Stimulated activated CD8-positive, alpha-beta memory T cell treated with anti-CD3 and anti-CD28 coated beads, Interleukin-4, amount 100 ng/mL, for 1 hour (primary cell): ENCODE measurements at places on chromosomes 6 and 20.

GRCh38 chr6:28807682-28808280, 116.0 kb downstream of the TRIM27 start:
- DNase-seq: no peak

GRCh38 chr6:47146431-47147174, 104.5 kb upstream of the ADGRF1 start:
- no peak for DNase-seq

DNA sequence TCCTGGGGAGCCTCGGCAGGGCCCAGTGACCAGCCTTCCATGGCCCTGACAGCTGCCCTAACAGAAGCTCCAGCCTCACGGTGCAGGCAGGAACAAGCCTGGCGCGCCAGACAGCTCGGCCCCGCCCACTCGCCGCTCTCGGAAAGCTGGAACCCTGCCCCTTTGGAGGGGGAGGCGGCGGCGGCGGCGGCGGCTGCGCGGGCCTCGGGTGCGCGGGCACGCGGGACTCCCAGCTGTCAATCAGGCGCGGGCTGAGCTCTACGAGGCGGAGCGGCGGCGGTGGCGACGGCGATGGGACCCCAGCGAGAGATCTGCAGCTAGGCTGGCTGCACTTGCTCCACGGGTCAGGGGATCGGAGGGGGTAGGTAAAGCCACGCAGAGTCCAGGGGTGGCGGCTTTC, at the start of gene NRSN1:
Gene NRSN1, plus strand, starts transcription at position 236 of the 400 bp plus-strand sequence. CDS start 8,113 bp downstream, outside the sequence.
- no peak for DNase-seq

DNA sequence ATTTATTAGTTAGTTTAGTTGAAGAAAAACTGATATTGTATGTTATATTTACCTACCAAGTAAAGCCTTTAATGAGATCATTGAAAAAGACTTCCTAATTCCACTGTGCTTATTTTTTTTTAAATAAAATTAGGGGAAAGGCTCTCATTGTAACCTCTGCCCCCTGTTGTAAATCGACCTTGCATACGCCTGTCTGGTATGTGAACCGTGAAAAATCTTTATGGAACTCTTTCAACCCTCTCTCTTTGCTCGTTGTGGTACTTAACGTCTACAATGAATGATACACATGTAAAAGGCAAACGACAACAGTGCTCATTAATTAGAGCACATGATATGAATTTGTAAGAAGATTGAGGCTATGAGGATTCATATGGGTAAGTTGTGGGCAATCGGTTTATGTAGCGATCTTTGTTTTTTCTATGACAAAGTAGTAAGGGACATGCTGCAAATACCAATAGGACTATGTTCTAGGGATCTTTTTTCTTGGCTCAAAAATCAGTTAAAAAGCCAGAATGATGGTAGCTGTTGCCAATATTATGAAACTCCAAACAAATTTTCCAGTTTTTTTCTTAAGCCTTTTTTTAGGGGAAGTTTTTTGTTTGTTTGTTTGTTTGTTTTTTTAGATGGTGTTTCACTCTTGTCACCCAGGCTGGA, 119.0 kb upstream of the MCHR2 start:
- no peak for DNase-seq

DNA sequence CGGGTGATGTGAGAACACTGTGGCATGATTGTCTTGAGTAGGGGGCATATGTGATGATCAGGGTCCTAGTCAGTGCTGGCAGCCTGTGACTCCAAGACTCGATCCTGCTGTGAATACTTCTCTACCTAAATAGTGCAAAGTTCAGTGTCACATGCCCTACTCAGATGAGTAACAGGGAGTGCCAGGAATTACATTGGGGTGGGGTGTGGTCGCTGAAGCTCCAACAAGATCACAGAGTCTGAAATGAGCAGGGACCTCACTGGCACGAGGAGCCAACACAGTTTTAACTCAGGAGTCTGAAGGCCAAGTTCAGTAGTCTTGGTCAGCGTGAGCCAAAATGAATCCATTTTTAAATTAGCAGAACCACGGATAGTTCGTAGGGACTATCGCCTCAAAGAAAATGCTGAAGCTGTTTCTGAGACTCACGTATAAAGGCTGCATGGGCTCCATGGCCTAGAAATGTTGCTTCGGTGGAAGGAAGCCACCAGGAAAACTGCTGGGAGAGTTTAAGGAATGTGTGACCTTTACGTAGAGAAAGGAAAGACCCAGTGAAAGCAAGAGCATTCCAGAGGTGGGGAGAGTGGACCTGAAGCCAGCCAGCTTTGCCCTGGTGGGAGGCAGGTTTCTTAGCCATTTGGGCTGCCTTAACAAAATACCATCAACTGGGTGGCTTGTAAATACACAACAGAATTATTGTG, 72.2 kb downstream of the RPP40 start:
- no peak for DNase-seq

- no peak for DNase-seq
These were observed 60.0 kb upstream of the TNFAIP3 start for GRCh38 chr6:137806914-137807682.

DNA sequence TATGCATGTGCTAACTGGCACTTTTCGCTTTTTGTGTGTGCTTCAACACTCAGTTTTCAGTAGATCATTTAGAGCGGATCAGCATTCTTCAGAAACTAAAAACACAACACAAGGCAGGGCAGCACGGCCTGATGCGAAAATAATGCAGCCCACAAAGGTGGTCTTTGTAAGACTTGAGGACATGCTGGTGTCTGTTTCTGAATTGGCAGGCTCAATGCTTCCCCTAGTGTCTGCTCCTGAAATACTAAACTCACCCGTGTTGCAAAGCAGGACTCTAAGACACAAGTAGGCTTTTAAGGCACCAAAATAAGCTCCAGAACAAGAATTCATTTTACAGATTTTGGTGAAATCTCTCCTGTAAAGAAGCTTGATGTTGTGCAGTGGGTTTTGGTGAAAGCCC, 676.5 kb downstream of the TENT5A start:
- no peak for DNase-seq

DNA sequence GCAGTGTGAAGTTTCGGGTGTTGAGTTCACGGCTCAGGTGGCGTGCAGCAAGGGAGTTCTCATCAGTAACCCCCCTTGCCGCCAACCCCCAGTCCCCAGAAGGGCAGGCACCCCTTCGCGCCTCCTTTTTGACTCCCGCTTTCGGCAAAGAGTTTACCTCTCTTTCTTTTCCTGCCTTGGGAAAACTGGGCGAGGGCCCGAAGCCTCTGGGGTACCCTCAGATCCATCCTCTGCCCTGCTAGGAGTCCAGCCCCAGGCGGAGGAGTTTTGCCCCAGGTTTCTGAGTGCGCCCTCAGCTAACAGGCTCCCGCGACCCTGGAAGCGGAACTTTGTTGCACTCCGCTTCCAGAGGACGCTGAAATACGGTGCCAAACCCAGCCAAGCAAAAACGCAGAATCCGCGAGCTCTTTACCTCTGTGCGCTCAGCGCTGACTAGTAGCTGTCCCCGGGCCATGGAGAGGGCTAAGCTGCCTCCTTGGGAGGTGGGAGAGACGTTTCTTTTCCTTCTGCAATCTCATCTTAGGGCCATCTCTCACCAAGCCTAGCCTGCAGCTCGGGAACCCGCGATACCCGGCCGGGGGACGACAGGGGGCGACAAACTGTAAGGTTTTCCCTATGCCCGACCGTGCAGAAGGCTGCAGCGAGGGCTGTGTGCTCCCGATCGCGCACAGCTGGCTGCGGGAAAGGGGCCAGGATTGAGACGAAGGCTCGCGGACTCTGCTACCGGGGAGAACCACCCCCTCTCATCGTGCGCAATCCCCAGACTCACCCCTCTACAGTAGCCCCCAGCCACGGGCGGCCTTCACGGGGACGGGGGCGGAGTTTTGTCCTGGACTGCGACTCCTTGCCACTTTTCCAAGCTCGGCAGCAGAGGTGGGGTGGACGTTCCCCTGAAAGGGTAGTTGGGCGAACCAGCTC, 2.7 kb upstream of the PAX1 start:
- no peak for DNase-seq

DNA sequence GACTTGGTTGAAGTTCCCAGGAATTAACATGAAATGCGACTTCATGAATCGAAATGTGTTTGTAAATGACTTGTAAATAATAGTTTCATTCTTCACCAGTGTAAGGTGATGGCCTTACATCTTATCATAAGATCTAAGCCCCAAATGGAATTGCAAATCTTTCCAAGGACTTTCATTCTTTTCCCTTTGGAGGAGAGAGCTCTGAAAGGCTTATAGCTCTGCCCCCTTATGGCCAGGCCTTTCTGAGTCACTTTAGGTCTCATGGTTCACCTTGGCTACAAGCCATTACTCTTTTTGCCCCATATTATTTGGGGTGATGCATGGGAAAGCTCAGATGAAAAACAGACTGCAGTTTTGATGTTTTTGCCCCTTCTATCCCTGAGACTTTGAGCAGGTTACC, 209.1 kb upstream of the BMP2 start:
- DNase-seq: no peak

DNA sequence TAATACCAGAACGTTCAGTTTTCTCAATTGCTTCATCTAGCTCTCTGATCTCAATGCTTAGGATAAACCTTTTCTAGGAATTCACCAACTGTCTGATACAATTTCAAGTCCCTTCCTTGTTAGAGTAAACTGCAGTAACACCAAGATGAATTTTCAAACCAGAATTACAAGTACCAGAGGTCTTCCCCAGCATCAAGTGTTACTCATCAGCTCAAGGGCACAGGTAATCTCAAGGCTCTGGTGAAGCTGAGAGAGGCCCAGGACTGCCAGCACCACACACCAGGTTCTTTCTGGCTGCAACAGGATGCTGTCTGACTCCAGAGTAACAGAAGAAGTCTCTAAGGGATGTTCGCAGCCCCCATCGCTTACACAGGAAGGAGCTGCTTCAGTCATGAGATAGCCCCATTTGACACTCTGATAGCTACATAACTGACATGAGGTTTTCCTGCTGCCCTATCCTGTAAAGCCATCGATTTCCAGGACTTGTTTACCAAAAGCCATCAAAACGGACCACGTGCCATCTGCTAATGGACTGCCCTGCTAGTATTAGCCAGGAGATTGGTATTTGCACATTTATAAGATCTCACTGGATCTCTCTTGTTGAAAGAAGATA, 549.4 kb downstream of the UTRN start:
- DNase-seq: no peak

- DNase-seq: no peak
These were observed 15.0 kb downstream of the GABBR1 start for GRCh38 chr6:29617782-29618554.

DNA sequence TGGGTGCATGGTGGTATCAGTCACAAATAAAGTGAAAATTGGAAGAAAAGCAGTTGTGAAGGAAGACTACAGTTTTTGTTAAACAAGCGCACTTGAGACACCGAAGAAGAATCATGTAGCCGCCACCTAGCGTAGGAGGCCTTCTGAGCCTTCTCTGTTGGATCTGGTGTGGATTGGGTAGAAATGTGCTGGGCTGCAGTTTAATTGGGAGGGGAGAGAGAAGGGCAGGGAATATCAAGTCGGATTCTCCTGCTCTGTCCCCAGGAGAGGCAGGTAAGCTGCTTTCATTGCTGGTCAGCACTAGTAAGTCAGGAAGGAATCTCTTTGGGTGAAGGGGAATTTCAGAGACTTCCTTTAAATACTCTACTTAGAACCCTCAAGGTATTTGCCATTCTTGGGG, 1.2 kb upstream of the FABP7 start:
- no peak for DNase-seq

DNA sequence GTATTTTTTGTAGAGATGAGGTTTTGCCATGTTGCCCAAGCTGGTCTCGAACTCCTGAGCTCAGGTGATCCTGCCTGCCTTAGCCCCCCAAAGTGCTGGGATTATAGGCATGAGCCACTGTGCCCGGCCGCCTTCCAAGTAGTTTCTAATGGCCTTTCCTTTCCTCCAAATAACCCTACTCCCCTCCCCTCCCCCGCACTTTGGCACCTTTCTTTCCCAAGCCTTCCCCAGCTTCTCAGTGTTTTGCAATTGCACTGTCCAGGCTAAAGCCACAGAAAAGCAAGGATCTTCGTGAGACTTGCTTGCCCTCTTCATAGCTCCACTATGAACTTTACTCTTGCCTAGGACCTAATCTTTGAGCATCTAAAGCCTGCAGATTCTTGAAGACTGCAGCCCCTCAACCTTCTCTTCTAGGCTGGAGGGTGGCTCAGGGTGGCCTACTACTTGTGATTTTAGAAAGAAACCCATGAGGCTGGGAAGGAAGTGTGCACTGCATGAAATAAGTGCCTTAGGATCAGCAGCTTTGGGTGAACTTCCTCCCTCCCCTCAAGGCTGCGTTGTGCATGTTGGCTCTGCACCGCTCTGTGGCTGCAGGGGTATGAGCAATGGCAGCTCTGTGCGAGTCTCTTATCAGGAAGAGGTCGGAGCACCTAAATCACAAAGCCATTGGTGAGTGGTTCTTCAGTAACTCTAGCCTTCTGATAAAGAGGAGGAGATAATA, 152.4 kb upstream of the SNX9 start:
- DNase-seq: no peak

GRCh38 chr6:134170844-134171243, 118.4 kb upstream of the SLC2A12 start:
- no peak for DNase-seq

DNA sequence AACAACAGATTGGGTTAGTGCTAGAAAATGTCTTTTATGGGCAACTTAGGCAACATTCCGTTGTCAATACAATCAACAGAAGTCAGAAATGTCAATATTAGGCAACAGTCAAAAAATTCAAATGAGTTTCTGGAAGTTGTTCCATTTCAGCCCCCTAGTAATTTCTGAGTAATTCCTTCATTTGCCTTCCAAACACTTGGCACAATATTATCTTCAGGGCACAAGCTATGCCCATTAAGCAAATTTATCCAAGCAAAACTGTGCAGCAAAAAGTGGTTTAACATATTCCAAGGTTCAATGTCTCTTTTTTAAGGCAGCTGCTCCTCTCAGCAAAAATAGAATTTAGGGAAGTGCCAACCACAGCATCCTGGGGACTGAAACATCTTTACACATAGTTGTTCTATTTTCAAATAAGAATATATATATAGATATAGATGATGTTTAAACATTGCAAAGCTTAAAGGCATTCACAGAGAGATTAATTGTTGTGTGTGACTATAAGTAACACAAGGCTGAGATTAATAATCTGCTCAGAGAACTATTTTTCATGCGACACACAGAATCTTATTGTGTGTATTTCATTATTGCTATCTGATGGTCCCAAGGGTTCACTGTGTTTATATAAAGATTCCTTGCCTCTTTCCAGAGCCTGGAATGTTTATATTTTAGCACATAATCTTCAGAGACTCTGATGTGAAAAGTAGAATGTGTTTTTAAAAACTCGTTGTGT, 75.2 kb upstream of the ADTRP start:
- no peak for DNase-seq

- DNase-seq: no peak
These were observed 9.3 kb downstream of the WDR27 start for GRCh38 chr6:169692516-169692915.

DNA sequence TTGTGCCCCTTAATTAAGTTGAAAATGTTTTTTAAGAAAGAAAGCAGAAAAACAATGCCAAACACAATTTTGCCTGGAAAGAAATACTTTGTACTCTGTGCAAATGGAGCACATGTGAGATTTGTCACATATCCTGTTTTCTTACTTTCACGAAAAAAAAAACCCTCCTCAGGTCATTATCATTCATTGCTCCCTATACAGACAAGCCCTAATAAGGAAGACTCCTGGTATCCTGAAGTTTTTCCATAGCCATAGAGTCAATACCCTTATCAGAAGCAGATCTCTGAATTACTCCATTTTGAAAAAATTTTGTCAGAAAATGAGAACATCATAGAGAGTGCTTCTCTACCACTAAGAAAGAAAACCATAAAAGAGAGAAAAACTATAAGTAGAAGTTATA, 14.0 kb upstream of the NT5E start:
- DNase-seq: no peak
